Cardiac muscle cell (in vitro differentiated cells and primary cell): ENCODE measurements at places on chromosomes 2 and 18. TPM values are rescaled to one million over a fixed set of nuclear protein-coding genes. Genes with fewer than 3 reads are reported as not detected.

The KLF7 gene
- 7.5 and 9.3 TPM in 2 replicates for total RNA-seq

The CNDP1 gene
- total RNA-seq = 1.6 TPM in 1 of 2 replicates, not detected in the other

The TMEM169 gene
- total RNA-seq = 1.2 and 1.8 TPM in 2 replicates

The ALPG gene
- total RNA-seq = not detected in 2 replicates

The RNF125 gene
- total RNA-seq = 1.7 and 2.2 TPM in 2 replicates

The ANKRD30BL gene
- total RNA-seq = 0.14 and 0.71 TPM in 2 replicates

The FHL2 gene
- 586 and 1,288 TPM in 2 replicates for total RNA-seq

The UXS1 gene
- 26.0 and 28.8 TPM in 2 replicates for total RNA-seq

The STRADB gene
- total RNA-seq = 35.5 TPM in 2 replicates

The CLEC4F gene
- total RNA-seq = not detected in 2 replicates

The SLC30A3 gene
- total RNA-seq = 75.1 and 84.7 TPM in 2 replicates

The RAB17 gene
- 2.9 and 4.7 TPM in 2 replicates for total RNA-seq

The UBR3 gene
- total RNA-seq = 31.8 and 53.1 TPM in 2 replicates

The PIEZO2 gene
- total RNA-seq = 0.32 and 0.69 TPM in 2 replicates

The ONECUT2 gene
- 0.03 and 0.04 TPM in 2 replicates for total RNA-seq

The TTLL4 gene
- total RNA-seq = 21.0 and 36.0 TPM in 2 replicates

The COL3A1 gene
- 155 and 216 TPM in 2 replicates for total RNA-seq

The ACMSD gene
- total RNA-seq = not detected in 2 replicates

The DYNAP gene
- not detected in 2 replicates for total RNA-seq
